ENCODE measurements at places on chromosomes 1 and 21.

DNA sequence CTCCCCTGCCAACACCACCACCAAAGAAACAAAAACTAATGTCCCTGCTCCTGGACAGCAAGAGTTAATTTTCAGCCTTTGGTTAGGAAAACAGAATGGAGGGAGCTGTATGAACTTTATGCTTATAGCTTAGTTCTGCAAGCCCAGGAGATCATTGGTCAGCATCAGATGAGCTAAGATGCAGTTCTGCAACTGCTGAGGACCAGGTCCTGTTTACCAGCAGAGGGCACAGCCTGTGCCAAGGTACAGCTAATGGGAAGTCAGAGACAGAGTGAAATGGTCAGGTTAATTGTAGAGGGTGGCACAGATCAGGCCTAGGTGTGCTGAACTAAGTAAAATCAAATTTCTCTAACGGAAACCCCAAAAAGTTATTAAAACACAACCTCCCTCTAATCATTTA, 161.3 kb downstream of the ROR1 start:
- DNase-seq = no peak

DNA sequence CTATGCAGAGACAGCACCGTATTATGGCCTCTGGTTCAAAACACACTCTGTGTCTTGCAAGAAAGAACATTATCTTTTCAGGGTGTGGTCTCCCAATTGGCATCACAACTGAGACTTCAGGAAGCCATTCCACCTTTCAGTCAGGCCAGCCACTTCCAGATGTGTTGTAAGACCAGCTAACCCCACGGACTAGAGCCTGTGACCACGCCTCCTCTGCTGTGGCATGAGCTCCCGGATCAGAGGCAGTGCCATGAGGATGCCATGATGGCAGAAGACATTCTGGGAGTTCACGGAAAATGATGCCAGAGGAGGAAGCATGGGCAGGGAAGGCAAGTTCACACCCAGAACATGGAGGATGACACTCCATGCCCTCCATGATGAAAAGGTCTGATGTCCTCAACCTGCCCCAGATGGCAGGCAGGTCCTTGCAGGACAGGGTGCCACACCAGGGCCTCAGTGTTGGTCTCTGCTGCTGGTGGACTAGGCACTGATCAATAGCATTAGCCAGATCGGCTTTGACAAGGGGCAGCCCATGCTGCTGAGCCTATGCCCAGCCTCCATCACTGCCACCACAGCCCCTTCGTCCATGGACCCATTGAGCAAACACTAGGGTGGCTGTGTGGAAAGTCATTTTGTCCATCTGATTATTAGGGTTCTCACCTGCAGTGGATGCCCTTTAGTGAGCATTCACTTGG, 341.6 kb downstream of the MATN1 start:
- DNase-seq = no peak

DNA sequence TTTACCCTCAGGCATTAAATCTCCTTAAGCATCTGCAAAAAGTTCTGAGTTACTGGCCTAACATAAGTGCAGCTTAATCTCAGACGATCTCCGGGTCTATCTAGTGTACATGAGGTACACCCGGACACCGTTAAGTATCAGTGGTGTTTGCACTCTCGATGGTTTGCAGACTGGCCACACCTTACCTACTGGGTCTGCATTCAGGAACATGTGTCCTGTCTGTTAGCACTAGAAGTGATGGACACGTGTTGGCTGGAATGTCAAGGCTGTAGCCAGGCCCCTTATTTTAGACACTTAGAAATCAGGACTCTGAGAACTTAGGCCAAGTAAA, 783 bp upstream of the AGL start:
- peak; percentile 23 for DNase-seq

- DNase-seq = no peak
Measured at GRCh38 chr1:164638492-164639202, 79.7 kb downstream of the PBX1 start.

DNA sequence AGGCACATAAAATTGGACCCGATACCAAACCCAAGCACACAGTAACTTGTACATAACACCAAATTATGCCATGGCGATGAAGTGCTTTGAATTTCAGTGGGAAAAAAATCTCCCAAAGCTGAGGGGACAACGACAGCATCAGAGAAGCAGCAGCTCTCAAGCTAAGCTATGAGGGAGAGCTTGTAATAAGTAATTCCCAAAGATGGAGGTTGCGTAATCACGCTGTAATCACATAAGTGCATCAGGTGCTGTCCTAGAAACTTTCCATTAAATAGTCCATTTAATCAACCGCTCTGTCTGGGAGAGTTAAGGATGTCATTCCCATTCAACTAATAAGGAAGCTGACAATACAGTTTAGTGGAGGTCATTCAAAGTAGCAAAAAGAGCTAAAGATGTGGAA, 37.6 kb upstream of the KRTAP19-8 start:
- DNase-seq = no peak

- DNase-seq = no peak
Measured at GRCh38 chr1:37905727-37906126, 41.1 kb downstream of the INPP5B start.

DNA sequence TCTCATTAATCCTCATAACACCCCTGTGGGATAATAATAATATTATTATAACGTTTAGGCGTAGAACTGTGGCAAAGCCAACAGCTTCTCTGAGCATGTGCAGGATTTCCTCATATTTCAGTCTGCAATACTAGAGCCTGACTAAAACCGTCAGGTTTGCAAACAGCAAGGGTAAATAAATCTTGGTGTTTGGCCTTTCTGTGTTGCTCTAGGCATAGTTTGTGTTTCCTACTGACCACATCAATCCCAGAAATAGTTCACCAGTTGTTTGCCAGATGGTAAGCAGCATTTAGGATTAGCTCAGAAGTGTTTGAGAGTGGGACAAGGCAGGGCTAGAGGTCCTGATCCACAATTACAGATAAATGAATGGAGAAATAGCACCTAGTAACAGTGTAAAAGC, 2.8 kb upstream of the KCNA3 start:
- no peak for DNase-seq

DNA sequence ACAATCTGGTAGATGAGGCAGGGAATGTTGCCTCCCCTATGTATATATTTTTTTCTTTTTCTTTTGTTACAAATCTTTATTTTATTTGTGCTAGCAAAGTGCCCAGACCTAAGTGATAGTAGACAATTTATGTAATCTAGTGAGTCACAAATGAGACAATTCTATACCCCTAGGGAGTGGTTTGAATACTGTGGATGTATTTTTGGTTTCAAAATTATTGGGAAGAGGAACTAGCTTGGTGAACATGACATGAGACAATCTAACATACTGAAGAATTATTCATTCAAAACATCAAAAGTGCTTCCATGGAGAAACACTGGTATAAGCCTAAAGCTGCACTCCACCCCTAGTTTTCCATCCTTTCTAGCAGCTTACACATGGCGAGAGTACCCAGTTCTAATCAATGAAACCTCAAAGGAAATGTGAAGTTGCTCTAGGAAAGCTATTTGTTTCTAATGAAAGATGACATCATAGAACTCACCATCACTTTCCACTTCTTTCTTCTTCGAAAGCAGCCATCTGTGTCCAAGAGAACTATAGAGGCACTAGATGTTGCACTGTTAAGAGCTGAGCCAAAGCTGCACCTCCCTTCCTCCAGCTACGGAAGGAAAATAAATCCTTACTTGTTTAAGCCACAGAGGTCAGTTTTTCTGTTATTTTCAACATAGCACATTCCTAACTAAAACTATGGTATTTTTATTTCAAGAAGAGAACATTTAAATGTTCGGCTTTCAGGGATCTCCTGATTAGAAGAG, 764.6 kb downstream of the LTN1 start:
- no peak for DNase-seq

DNA sequence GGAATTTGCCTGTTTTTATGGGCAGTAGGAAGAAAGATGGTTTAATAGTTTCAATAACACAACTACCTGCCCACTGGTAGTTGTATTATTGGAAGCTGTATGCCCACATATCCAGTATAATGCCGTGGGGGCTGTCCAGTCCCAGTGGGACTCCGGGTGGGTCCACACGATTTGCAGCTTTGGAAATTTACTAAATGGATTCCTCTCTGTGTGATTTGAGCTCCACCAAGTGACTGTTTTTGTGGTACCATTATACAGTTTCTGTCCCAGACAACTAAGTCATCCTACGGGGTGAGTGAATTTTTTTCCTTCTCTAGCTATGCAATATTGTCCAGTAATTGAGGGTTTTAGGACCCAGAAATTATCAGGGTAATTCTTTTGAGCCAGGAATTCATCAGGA, 86.8 kb downstream of the PLA2G4A start:
- no peak for DNase-seq

DNA sequence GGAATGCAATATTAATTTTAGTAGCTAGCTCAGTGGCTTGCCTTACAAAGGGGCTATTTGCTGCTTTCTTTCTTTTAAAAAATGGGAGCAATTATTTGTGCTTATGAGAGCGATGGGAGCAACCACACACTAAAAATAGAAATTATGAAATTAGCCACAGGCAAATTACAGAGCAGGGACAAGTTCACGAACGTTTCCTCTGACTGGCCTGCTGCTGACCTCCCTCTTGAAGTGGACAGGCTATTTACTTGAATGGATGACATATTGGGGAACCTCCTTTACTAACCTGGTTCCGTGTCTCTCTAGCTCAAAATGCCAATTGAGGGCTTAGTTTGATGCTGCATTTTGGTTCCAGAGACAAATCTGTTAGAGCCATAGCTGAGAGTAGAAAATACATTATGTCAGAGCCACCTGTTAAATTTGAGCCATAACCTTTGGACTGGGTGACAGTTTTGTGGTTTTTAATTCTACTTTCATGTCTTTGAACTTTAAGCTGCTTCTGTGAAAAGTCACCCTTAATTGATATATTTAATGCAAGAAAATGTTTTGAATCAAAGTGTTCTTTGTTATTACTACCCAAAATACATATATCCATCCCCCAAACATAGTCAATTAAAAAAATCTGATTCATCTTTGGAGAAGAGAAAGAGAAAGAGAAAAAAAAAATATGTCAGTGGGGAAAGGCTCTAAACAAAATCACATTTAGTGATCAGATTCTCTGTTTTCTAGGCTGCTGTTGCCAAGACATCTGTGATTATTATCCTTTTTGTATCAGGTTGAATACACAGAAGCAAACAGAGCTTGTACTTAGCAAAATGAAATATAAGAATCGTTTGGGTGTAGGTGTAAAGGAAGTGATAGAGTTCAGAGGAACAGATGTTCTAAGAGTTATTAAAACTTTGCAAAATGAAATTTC, 351.9 kb downstream of the ADGRL2 start:
- no peak for DNase-seq

- DNase-seq = no peak
Measured at GRCh38 chr1:16521288-16521583, 7.2 kb upstream of the RNU1-1 start.

- DNase-seq = peak; percentile 46
Measured at GRCh38 chr1:2468041-2468472, 8.0 kb upstream of the PLCH2 start.

DNA sequence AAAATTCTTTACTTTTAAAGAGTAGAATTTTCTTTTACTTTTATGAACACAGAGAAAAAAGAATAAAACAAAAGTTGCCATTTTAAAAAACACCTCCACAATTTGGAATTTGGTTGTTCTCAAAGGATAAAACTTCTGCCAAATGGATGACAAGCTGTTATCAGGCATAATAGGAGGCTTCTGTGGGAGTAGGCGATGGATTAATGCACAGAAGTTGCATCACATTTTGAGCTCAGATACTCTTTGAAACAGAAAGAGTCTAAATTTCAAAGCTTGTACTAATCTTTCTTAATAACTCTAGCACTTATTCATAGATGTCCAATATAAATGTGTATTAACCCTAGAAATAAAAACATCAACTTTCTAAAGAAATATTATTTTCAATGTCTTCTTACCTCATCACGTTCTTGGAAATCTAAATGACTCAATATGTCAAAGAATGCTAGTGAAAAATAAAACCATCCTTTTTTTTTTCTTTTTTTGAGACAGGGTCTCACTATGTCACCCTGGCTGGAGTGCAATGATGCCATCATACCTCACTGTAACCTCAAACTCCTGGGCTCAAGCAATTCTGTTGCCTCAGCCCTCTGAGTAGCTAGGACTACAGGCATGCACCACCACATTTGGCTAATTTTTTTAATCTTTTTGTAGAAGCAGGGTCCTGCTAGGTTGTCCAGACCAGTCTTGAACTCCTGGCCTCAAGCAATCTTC, 112.8 kb upstream of the USP25 start:
- no peak for DNase-seq

GRCh38 chr1:17520041-17520440, 19.5 kb upstream of the ARHGEF10L start:
- no peak for DNase-seq

DNA sequence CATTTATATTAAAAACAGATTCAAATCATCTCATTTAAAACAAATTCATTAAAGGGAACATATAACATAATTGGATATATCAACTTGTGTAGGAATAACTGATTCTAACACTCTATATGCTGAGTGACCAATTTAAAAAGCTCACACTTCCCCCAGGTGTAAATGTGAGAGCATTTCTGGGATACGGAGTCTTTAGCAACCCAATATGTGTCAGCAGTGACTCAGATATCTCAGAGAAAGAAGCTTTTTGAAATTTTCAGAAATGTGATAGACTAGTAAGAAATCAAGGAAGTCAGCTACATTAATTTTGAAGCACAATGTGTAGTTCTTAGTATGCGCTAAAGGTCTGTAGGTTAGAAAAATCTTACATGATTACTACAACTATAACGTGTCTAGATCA, 87.9 kb upstream of the SERTAD4 start:
- no peak for DNase-seq

DNA sequence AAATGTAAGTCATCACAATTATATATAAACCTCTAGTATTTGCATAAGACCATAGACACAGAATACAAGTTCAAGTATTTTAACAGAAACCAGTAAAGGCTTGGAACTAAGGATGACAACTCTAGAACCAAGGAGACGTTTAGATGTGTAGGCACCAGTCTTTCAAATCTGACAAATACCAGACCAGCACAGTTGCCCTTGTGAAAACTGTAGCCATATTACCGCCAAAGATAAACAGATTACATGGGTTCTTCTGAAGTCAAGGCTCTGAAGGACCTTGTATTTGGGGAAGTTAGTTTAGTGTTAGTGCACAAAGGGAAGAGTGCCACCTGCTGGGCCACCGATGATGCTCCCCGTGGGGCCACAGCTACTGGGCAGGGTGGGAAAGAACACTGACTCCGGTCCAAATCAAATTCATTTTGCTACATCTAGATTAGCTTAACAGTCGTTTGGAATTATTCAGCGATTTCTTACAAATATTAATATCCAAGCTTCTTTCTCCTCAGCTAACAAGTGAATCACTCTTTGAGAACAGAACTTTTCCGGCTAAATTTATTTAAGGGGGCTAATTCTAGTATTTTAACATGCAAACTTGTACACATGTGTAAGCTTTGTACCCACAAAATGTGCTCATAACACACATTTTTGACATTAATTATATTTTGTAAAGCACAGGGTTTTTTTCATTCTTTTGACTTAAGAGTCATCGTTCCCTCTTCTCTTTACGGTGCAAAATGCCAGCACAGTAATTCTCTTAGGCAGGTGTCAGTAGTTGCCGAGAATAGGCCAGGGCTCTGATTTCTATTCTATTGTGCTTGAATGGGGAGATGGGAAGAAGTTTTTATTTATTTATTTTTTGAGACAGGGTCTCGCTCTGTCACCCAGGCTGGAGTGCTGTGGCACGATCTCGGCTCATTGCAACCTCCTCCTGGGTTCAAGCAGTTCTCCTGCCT, 8.0 kb upstream of the NIBAN1 start:
- peak; percentile 73 for DNase-seq

GRCh38 chr1:53552981-53553733, 94.0 kb downstream of the DMRTB1 start:
- DNase-seq = no peak
